A673 (cell line): ENCODE measurements at places on chromosomes 5 and 9. TPM values are rescaled to one million over a fixed set of nuclear protein-coding genes. Genes with fewer than 3 reads are reported as not detected.
A peak's percentile ranks its signal among the peaks of the same experiment; 100 is the strongest.

Gene C9orf152
- total RNA-seq, result not detected in 2 replicates

Gene SLC34A3
- not detected in 2 replicates for total RNA-seq

Gene PCDHA12
- 10.5 and 10.7 TPM in 2 replicates for total RNA-seq

- H3K27me3 ChIP-seq, result peaks cover 48% of the 10 kb centered on the region
- H3K27ac ChIP-seq, result no peak overlapping the region
- DNase-seq, result no peak
- H3K4me3 ChIP-seq, result no peak overlapping the region
- no peaks in the 10 kb centered on the region for H3K36me3 ChIP-seq
- H3K4me1 ChIP-seq, result peaks cover 3% of the 10 kb centered on the region
Observed at GRCh38 chr5:14650052-14650451, 14.5 kb upstream of the OTULIN start.

Gene MYMK
- not detected in 2 replicates for total RNA-seq

DNA sequence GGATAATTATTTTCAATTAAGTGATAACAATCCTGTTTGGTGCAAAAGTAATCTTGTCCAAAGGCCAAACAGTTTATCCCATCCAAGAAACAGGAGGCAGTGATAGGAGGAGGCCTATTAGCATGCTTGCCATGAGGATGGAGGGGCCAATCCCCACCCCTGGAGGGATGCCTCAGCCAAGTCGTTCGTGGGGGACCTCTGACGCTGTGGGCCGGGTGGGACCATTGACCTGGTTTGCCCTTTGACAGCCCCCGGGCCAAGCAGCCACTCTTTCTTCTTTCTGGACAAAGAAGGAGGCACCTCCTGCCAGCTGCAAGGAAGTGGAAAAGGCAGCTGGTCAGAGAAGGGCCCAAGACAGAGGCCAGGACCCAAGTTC is 39.5 kb upstream of the GRHPR start:
- H3K4me1 ChIP-seq, result peaks cover 33% of the 10 kb centered on the region
- DNase-seq, result no peak
- H3K27ac ChIP-seq, result peak overlapping the region; percentile 84
- no peaks in the 10 kb centered on the region for H3K27me3 ChIP-seq

DNA sequence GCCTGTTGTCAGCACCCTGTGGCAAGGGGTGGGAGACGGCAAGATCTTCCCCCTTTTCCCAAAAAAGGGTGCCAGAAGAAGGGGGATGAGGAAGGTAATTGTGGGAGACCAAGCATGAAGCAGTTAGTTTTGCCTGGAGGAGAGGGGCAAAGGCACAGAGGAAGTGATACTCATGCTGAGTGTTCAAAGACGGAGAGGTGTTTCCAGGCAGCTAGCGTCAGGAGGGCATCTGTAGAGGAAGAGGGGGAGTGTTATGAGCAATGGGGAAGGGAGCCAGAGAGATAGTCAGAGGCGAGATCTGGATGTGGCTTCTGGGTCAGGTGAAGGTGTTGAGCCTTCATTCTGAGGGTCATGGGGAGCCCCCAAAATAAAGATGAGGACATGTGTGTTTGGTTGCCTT is 26.9 kb upstream of the ADAM19 start:
- H3K27me3 ChIP-seq, result no peaks in the 10 kb centered on the region
- no peaks in the 10 kb centered on the region for H3K4me1 ChIP-seq
- no peak overlapping the region for H3K4me3 ChIP-seq
- no peak for DNase-seq
- no peak overlapping the region for H3K27ac ChIP-seq

DNA sequence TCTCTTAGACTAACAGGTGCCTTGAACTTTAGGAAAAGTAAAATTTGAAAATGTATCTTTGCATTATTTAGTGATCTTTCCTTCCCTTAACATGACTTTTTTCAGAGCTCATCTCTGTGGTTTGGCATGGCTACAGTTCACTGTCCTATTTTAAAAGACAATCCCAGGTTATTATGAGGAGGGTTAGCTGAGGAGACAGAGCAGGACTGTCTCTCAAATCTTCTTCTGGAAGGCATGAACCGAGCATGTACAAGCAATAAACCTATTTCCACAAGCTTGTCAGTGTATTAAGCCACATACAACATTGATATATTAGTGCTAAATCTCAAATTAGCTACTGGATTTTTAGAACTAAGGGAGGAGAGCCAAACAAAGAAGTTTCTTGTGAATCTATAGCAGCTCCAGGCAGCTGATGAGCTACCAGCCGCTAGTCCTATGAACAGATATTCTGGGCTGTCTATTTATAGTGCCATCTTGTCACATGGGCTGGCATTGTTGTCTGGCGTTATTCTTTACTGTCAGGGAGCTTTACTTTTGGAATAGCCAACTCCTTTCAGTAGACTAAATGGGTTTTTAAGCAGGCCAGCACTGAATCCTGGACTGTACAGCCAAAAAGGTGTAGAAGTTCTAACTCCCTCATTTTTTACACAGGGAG is 171.2 kb upstream of the ACTBL2 start:
- H3K27ac ChIP-seq, result no peak overlapping the region
- no peaks in the 10 kb centered on the region for H3K4me1 ChIP-seq
- DNase-seq, result no peak
- H3K4me3 ChIP-seq, result no peak overlapping the region

GRCh38 chr9:85199866-85200495 is 530.5 kb downstream of the NTRK2 start:
- H3K27ac ChIP-seq, result no peak overlapping the region
- H3K4me1 ChIP-seq, result no peaks in the 10 kb centered on the region
- no peak for DNase-seq
- H3K36me3 ChIP-seq, result no peaks in the 10 kb centered on the region

DNA sequence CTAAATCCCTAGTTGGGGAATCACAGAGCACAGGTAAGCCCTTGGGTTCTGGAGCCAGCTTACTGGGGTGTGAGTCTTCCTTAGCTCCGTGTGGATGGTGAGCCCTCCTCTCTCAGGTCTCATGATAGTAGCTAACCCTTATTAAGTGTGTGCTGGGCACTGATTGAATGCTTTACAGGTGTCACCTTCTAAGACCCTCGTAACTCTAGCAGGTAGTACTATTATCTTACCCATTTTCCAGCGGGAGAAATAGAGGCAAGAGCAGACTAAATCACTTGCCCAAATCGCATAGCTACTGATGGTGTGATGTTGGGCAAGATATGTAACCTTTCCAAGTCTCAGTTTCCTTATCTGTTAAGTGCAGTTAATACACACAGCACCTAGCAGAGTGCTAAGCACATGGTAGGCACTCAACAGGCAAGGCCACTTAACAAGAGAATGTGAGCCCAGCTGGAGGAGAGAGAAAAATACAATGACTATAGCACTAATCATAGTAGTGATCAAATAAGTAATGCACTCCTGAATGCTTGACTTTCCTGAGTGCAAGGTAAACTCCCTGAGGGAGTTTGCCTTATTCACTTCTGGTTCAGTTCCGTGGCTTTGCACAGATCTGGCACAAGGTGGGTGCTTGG is at the start of gene DCANP1:
TSS of gene DCANP1 (minus strand) at position 51 of the 632 bp plus-strand sequence. CDS start 240 bp downstream, outside the sequence.
- no peak for DNase-seq
- no peak within 1 kb of the TSS for H3K4me3 ChIP-seq
- no peaks in the 10 kb centered on the region for H3K4me1 ChIP-seq
- no peak within 1 kb of the TSS for H3K27ac ChIP-seq

DNA sequence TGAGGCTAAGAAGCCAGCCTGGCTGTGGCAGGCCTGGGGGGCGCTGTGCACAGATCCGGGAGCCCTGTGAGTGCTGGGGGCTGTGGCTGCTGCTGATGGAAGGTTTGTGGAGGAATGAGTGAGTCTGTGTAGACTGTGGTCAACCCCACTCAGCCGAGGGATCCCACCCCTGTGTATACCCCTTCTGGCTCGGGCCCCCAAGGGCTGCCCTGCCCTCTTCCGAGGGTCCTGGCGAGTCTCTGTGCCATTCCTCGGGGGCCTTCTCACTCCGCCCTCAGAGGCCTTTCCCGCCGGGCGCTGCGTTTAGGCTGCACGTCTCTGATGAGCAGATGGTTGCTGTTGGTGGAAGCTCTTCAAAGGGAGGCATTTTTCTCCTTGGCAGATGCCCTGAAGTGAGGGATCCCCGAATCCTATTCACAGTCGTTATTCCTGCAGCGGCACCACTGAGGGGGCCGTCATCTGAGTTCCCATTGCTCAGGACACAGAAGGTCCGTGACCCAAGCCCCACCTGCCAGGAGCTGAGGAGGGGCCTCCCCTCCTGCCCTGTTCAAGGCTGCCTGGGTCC is 94.1 kb downstream of the RXRA start:
- H3K4me3 ChIP-seq, result no peak overlapping the region
- no peaks in the 10 kb centered on the region for H3K27me3 ChIP-seq
- no peak overlapping the region for H3K27ac ChIP-seq

Gene ANKRD18A
- total RNA-seq, result not detected in 2 replicates

Gene ROR2
- total RNA-seq, result 12.3 and 17.8 TPM in 2 replicates

DNA sequence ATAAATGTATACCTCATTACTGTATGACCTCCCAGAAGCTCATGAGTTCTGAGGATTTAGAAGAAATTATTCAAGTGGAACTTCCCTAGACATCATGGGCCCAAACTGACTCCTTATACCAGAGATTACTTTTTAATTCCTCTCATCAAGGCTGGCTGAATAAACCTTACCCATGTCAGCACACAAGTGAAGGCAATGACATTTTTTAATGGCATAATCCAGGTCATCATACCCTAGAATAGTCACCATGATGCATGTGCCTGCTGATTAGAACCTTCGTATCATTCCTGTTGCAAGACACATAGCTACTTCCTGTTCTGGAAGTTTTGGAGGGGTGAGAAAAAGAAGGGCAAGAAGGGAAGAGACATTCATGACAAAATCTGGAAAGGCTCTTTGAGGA is 49.8 kb upstream of the IFNK start:
- H3K4me1 ChIP-seq, result no peaks in the 10 kb centered on the region
- no peak for DNase-seq

DNA sequence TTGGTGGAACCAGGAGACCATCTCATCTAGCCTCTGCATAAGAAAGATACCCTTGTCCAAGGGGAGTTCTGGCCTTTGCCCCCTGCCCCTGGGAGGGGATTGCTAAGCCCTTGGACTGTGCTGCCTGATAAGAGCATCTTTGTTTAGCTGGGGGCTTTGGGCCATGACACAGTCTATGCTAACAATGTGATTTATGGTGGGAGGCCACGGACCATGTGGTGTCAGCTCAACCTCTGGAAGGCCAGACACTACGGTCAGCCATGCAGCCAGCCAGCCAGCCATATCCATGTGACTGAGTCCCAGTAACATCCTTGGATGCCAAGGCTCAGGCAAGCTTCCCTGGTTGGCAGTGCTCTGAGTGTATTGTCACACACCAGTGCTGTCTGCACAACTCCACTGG is 244.4 kb downstream of the FSTL4 start:
- DNase-seq, result no peak
- no peak overlapping the region for H3K27ac ChIP-seq
- H3K27me3 ChIP-seq, result no peaks in the 10 kb centered on the region

DNA sequence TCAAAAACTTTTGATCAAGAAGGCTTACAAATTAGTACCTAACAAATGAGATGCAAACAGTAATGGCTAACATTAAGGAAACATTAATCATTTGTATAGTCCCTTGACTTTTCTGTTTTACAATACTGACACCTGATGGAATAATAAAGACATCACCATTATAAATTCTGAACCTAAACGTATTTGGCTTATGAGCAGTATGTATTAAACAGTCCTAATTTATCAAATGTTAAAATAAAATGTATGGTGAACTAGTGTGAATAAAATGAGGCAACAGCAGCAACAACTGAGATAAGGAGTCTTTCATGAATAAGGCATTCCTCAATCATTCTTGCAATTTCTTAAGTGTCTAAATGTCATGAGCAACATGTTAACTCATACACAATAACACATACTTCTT is 6.0 kb downstream of the PUM3 start:
- peaks cover 15% of the 10 kb centered on the region for H3K4me1 ChIP-seq
- H3K27me3 ChIP-seq, result no peaks in the 10 kb centered on the region
- no peak overlapping the region for H3K27ac ChIP-seq
- no peak overlapping the region for H3K4me3 ChIP-seq
- DNase-seq, result peak; percentile 10
- peaks cover 41% of the 10 kb centered on the region for H3K36me3 ChIP-seq

Gene ELAVL2
- not detected in 2 replicates for total RNA-seq

DNA sequence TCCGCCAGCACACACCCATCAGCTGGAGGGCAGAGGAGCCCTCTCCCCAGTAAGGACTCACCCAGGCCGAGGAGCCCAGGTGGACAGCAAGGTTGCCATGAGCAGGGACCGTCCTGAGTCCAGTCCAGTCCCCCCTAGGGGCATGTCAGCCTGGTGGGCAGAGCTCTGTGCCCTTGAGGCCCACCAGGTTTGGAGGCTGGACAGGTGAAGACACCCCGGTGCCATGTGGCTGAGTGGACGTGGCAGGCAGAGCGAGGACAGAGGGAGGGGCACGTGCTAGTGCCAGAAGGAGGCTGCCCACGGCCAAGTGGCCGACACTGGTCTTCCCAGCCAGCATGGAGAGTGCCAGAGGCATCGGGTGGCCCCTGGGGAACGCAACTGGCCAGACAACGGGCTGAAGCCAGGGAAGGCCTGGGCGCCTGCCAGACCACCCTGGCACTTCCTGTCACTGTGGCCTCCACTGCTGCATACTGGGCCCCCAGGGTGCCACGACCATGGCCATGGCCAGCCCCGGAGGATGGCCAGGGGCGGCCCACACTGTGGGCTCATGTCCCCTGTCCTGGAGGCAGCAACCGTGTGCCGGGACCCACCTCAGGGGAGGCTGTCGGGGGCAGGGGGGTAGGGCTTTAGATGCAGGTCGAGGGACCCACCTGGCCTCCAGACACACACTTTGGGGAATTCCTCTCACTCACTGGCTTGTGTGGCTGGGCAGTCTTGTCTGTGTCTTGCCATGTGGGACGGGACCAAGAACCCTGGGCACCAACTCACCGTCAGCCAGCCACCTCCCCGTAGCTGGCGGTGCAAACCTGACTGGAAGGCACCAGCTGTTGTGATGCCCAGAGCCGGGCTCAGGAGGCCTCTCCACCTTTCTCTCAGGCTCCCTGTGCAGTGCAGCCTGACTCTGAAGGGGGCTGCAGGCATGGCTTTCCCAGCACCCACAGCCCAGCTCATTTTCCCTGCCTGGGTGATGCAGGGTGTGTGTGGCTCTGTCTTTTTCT is 42.3 kb upstream of the LPCAT1 start:
- no peaks in the 10 kb centered on the region for H3K36me3 ChIP-seq
- no peak for DNase-seq
- H3K27me3 ChIP-seq, result no peaks in the 10 kb centered on the region
- H3K27ac ChIP-seq, result no peak overlapping the region
